Astrocyte (in vitro differentiated cells and primary cell): ENCODE measurements at places on chromosomes 3 and 15. TPM values are rescaled to one million over a fixed set of nuclear protein-coding genes. Genes with fewer than 3 reads are reported as not detected.

IGDCC3 gene
- total RNA-seq = 8.4 and 11.0 TPM in 2 replicates

DNA sequence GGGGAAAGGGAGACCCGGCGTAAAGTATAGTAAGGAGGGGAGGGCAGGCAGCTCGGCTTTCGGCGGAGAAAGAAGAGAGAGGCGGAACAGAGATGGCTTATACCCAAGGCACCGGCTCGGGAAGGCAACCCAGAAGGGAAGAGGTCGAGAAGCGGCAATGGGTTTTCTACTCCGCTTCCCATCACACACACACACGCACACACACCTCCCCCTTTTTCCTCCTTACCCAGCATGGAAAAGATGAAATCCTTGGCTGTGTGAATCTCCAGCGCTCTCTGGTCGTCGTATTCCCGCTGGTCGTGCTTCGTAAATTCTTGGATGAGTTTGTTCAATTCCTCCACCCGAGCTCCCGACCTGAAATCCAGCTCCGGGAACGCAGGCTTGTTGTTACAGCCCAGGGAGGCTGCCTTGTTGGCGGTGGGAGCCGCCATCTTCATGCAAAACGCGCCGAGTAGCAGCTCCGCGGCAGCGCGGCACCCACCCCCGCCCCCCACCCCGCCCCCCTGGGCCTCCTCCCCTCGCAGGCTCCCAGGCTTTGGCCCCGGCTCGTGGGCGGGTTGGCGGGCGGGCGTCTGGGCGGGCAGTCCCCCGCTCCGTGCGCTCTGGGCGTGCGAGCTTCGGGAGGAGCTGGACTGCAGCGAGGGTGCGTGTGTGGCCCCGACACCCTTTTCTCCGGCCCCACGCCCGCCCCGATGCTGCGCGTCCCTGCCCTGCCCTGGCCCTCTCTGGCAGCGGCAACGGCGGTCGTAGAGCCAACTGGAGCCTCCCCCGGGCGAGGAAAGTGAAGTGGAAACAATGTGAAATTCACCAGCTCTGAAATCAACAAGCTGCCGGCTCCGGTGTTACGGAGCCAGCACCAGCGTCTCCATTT, at the start of gene MB21D2:
MB21D2 (minus strand) TSS at position 453 of the 871 bp plus-strand sequence; CDS start at position 437, 16 bp downstream.
- DNase-seq = peak; percentile 73
- no peaks in the 10 kb centered on the region for H3K27me3 ChIP-seq
- peaks cover 14% of the 10 kb centered on the region for H3K4me1 ChIP-seq
- H3K27ac ChIP-seq = peak within 1 kb of the TSS; percentile 96
- no peaks in the 10 kb centered on the region for H3K36me3 ChIP-seq

- H3K4me1 ChIP-seq = no peaks in the 10 kb centered on the region
- H3K36me3 ChIP-seq = no peaks in the 10 kb centered on the region
- H3K4me3 ChIP-seq = no peak overlapping the region
- DNase-seq = no peak
These were observed 31.2 kb downstream of the FOXB1 start for GRCh38 chr15:60035344-60035743.

DNA sequence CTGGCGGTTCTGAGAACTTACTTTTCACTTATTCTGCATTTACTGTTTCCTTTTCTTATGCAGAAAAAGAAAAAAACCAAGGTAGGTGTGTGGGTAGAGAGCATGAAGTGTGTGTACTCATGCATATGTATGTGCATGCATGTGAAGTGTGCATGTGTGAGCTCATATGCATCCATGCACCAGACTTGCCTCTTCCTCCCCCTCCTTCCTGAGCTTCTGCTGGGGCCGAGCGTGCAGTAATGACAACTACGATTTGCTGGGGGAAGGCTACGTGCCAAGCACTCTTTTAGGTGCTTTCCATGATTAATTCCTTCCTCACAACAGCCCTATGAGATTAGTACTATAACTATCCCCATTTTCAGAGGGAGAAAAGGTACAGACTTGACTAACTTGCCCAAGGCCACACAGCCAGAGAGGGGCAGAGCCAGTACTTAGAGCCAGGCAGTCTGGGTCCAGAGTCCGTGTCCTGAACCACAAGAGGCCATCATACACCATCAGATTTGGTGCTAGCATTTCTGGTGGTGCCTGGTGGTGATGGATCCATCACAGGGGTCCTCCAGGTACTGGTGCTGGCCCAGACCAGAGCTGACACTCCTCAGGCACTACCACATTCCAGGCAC, 46.7 kb downstream of the CAPN3 start:
- H3K27me3 ChIP-seq = no peaks in the 10 kb centered on the region
- H3K27ac ChIP-seq = no peak overlapping the region
- DNase-seq = no peak
- no peaks in the 10 kb centered on the region for H3K36me3 ChIP-seq

KBTBD12 gene
- not detected in 2 replicates for total RNA-seq

COMMD2 gene
- total RNA-seq = 44.8 and 47.1 TPM in 2 replicates

GRCh38 chr15:45618813-45619212, 16.0 kb upstream of the SQOR start:
- H3K27me3 ChIP-seq = no peaks in the 10 kb centered on the region
- no peak for DNase-seq
- no peaks in the 10 kb centered on the region for H3K4me1 ChIP-seq
- H3K36me3 ChIP-seq = no peaks in the 10 kb centered on the region
- H3K27ac ChIP-seq = no peak overlapping the region

PLOD2 gene
- total RNA-seq = 117 and 151 TPM in 2 replicates

- no peaks in the 10 kb centered on the region for H3K36me3 ChIP-seq
- no peak overlapping the region for H3K27ac ChIP-seq
- DNase-seq = no peak
- H3K27me3 ChIP-seq = no peaks in the 10 kb centered on the region
These were observed 122.5 kb downstream of the PLCL2 start for GRCh38 chr3:17007284-17007683.

TP63 gene
- total RNA-seq = 0.94 and 1.1 TPM in 2 replicates

- peak; percentile 32 for DNase-seq
- no peak overlapping the region for H3K27ac ChIP-seq
These were observed 469.4 kb upstream of the ATP11B start for GRCh38 chr3:182323898-182324297.

SERINC4 gene
- total RNA-seq = 0.30 TPM in 1 of 2 replicates, not detected in the other

DNA sequence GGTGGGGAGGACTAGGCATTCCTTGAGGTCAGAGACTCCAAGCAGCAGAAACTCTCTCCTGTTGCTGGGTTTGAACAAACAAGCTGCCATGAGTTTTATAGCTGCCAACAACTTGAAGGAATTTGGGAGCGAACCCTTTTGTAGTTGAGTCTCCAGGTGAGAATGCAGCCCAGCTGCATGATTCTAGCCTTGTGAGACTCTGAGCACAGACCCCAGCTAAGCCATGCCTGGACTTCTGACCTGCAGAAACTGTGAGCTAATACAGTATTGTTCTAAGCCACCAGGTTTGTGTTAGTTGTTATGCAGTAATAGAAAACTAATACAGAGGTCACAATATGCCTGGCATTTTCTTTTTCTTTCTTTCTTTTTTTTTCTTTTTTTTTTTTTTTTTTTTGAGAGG, 6.2 kb upstream of the TASOR start:
- no peaks in the 10 kb centered on the region for H3K27me3 ChIP-seq
- no peaks in the 10 kb centered on the region for H3K36me3 ChIP-seq
- no peak overlapping the region for H3K4me3 ChIP-seq
- no peaks in the 10 kb centered on the region for H3K4me1 ChIP-seq

GRCh38 chr3:177431525-177432176, 234.4 kb upstream of the TBL1XR1 start:
- no peaks in the 10 kb centered on the region for H3K27me3 ChIP-seq
- H3K4me3 ChIP-seq = no peak overlapping the region
- no peaks in the 10 kb centered on the region for H3K36me3 ChIP-seq
- H3K4me1 ChIP-seq = peaks cover 6% of the 10 kb centered on the region
- DNase-seq = no peak

EXD1 gene
- 0.07 TPM in 1 of 2 replicates, not detected in the other for total RNA-seq

DNA sequence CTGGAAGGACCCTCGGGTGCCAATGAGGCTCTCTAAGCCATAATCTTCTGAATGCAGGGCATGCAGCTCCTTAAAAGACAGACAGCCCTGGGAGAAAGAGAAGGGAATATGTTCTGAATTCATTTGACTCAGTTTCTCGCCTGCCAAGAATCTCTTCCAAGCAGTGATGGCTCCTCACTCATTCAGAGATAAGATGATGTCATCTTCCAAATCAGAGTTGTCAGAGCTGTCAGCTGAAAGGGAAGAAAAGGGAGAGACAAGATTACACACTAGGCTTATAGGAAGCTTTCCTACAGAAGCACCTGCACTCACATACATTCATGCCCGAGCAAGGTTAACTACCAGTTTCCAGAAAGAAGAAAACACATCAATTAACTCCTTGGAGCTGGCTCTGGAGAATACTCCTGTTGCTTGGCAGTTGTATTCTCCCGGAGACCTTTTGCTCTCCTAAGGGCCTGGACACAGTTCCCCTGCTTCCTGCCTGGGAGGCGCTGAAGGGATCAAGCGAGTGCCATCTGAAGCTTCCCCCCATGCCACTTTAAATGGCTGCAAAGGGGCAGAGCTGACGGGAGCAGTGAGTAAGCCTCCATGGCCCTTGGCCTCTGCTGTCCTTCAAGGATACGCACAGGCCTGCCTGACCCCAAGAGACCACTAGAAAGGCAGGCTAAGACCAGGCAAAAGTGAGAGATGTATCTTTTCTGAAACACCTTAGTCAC, 7.7 kb downstream of the RBM15B start:
- no peak overlapping the region for H3K4me3 ChIP-seq
- peaks cover 9% of the 10 kb centered on the region for H3K4me1 ChIP-seq
- no peaks in the 10 kb centered on the region for H3K27me3 ChIP-seq
- peaks cover 39% of the 10 kb centered on the region for H3K36me3 ChIP-seq
- DNase-seq = no peak
- H3K27ac ChIP-seq = no peak overlapping the region

OR5H15 gene
- not detected in 2 replicates for total RNA-seq

RARRES1 gene
- 1.2 and 3.2 TPM in 2 replicates for total RNA-seq

GRCh38 chr3:197038679-197039462, 9.3 kb upstream of the MELTF start:
- DNase-seq = no peak
- no peaks in the 10 kb centered on the region for H3K27me3 ChIP-seq
- H3K4me1 ChIP-seq = no peaks in the 10 kb centered on the region
- no peak overlapping the region for H3K27ac ChIP-seq
- H3K36me3 ChIP-seq = peaks cover 17% of the 10 kb centered on the region
- no peak overlapping the region for H3K4me3 ChIP-seq

ROPN1B gene
- not detected in 2 replicates for total RNA-seq

DNA sequence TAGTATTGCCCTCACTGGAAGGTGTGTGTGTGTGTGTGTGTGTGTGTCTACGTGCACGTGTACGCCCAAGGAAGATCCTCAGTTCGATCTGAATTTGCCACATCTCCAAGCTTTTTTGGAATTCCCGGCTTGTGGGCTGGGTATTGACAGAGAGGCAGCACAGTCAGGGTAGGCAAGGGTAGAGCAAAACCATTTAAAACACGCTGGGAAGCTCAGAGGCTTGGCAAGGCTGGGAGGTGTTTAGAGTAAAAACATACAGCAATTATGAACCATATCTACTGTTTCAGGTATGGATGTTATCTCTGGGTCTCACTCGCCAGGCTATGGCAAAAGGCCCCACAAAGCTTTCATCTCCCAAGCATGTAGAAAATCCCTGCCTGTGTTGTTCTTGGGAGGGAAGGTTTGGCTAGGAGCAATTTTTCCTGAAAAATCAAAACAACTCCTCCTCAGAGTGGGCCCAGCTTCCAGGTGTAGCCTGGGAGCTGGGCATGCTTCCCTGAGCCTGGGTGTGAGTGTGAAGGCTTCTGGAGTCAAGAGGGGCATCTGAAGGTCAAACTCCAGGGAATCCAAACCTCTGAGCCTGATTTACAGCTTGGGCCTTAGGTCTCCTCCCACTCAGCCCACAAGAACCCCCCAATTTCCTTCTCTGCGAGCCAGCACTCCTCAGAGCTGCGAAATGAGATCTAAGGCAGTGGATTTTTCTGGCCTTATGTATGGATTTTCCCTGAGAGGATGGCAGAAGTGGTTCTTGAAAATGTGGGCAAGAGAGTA, 244.8 kb upstream of the TPRG1 start:
- peaks cover 20% of the 10 kb centered on the region for H3K4me1 ChIP-seq
- peak overlapping the region; percentile 17 for H3K27ac ChIP-seq
- H3K4me3 ChIP-seq = no peak overlapping the region
- H3K36me3 ChIP-seq = no peaks in the 10 kb centered on the region
- peak; percentile 59 for DNase-seq

DNA sequence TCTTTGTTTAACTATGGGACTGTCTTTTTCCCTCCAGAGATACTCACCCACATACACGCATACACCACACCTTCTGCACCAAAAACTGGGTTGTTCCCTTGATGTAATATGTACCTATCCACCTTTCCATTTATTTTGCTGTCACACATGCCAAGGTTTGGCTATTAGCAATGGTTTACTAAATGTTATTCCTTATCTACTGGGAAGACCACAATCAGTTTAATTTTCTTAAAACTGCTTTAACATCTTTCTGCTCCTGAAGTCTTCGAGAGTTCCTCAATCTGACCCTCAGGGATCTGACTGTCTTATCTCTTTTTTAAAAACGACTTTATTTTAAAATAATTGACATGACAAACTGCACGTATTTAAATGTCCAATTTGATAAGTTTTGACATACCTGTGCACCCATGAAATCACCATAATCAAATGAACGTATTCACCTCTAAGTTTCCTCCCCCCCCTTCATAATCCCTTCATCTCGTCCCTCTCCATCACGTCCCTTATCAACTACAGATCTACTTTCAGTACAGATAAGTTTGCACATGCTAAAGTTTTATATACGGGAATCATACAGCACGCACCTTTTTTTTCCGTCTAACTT, 805 bp upstream of the TRPM7 start:
- H3K27me3 ChIP-seq = no peaks in the 10 kb centered on the region
- H3K27ac ChIP-seq = peak overlapping the region; percentile 90
- no peak for DNase-seq
- peaks cover 2% of the 10 kb centered on the region for H3K36me3 ChIP-seq
- H3K4me3 ChIP-seq = peak overlapping the region; percentile 94

- no peaks in the 10 kb centered on the region for H3K4me1 ChIP-seq
- H3K4me3 ChIP-seq = no peak overlapping the region
- peaks cover 15% of the 10 kb centered on the region for H3K27me3 ChIP-seq
These were observed 267.5 kb upstream of the CHRM5 start for GRCh38 chr15:33700695-33701303.

ANKRD28 gene
- 61.3 and 66.1 TPM in 2 replicates for total RNA-seq

PAQR5 gene
- total RNA-seq = 0.87 and 1.2 TPM in 2 replicates

- H3K4me1 ChIP-seq = peaks cover 5% of the 10 kb centered on the region
- no peaks in the 10 kb centered on the region for H3K36me3 ChIP-seq
- peak; percentile 35 for DNase-seq
- no peak overlapping the region for H3K4me3 ChIP-seq
- no peaks in the 10 kb centered on the region for H3K27me3 ChIP-seq
These were observed 44.1 kb downstream of the SENP2 start for GRCh38 chr3:185630182-185630622.

MCF2L2 gene
- 0.89 and 1.2 TPM in 2 replicates for total RNA-seq

DNA sequence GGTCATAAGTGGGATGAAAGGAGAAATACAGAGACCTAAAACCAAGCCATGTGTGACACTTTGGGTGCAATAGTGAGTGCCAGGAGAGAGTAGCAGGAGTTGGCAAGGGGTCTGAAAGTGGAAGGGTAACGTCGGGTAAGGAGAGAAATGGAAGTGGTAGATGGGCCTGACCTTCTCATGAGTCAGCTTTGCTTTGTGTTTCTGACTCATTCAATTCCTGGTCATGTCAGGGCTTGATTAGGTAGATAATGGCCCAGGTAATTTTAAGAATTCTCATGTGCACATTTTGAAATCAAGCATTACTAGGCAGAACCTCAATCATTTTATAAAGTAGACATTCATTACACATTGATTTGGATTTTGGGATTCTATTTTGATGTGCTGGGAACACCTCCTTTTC, 262.5 kb downstream of the SOX2 start:
- no peak overlapping the region for H3K27ac ChIP-seq
- peak; percentile 4 for DNase-seq
- no peaks in the 10 kb centered on the region for H3K36me3 ChIP-seq
- H3K4me1 ChIP-seq = no peaks in the 10 kb centered on the region
- no peak overlapping the region for H3K4me3 ChIP-seq
